Activated effector memory CD4-positive, alpha-beta T cell treated with anti-CD3 and anti-CD28 coated beads, Interleukin-2, amount 50 U/mL, for 16 hours (primary cell): ENCODE measurements at places on chromosomes 1 and 21.
A peak's percentile ranks its signal among the peaks of the same experiment; 100 is the strongest.

GRCh38 chr1:179955731-179956130, 1.1 kb downstream of the CEP350 start:
- DNase-seq: no peak

DNA sequence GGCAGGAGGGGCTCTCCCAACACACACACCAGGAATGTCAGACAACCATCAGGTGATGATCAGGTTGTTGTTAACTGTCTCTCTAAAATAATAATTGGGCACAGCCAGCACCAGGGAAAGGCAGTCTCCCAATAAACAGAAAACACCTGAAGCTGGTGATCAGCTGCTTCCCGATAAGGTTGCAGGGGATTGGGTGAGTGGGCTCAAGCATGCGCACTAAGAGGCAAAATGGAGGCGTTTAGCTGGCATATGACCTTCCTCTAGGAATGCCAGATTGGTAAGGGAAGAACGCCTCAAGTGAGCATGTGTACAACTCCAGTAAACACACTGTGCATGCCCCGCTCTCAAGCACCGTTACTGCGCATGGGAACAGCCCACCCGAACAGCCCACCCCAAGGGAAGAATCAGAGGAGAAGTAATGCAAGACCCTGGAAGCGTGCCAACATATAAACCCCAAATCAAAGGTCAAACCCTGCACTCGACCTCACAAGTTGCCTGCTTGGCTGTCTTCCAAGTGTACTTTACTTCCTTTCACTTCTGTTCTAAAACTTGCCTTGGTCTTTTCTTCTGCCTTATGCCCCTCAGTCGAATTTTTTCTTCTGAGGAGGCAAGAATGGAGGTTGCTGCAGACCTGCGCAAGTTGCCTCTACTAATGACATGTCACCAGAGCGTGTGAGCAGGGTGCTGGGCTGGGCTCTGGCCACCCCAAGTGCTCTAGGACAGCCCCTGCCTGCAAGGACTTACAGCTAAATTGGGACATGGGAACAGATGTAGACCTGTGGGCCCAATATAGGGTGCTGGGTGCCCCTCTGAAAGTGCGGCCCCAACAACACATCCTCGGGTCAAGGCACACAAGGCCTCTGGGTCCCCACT, 200.8 kb downstream of the RHOU start:
- DNase-seq: no peak

GRCh38 chr1:42825036-42825851, 8.0 kb upstream of the SVBP start:
- no peak for DNase-seq

DNA sequence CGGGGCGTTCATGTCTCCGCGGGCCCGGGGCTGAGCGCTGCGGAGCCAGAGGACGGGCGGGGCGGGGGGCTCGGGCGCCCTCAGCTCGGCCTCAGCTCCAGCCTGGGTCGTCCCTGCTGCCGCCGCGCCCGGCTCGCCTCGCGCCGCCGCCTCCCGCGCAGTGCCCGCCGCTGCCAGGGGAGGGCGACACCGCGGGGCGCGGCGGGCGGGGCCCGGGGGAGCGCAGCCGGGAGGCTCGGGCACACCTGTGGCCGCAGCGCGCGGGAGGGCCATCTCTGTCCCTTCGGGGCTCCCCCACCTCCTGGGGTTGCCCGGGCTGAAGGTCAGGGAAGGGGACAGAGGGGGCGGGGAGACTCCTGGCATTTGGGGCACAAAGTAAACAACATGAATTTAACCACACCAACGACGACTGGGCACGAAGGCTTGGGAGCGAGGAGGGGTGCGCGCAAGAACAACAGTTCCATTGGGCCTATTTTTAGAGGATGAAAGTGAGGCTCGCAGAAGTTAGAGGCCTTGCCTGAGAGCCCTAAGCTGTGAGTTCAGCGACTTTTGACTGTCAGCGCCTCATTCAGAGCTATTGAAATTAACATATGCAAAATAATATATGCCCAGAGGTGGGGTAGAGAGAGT, at the start of gene FAM131C:
Gene FAM131C (minus strand): TSS at position 162 of the 630 bp plus-strand sequence. CDS start 209 bp downstream, outside the sequence.
- DNase-seq: peak; percentile 80

- no peak for DNase-seq
Observed at GRCh38 chr1:47703981-47704596, 266.2 kb downstream of the FOXD2 start.

DNA sequence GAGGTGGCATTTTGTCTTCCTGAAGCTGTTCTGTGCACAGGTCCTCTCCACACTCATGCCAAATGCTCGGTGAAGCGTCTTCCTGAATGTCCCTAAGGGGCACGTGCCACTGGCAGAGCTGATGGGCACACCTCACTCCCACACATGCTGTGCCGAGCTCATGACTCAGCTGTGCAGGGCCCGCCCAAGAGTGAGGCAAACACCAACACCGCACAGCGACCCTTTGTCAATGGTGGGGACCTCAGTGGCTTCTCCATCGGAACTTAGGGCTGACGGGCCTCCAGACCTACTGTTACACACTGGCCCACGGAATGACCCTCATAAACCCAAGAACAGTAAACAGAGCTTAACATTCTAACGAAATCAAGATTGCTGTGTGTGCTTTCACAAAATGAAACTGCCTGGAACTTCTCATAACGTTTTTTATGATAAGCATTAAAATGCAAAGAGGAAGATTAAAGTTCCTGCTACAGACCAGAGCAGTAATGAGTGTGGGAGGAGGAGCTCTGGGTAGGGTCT, 89.3 kb downstream of the SIM2 start:
- DNase-seq: no peak

DNA sequence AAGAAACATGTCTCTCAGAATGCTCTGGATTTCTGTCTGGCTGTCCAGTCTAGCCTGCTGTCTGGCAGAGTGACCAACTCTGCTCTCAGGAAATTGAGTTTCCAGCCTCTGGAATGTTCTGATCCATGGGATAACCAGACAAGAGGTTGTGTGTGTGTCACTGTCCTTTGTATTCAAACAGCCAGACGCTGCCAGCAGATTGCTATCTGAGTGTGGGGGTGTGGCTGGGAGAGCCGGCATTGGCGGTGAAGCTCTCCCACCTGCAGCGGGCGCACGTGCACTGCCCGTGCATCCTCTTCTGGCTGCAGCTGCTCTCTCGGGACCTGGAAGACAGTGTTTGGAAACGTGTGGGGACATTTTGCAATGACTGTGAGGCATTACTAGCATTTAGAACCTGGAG, 26.1 kb downstream of the PKP1 start:
- no peak for DNase-seq

DNA sequence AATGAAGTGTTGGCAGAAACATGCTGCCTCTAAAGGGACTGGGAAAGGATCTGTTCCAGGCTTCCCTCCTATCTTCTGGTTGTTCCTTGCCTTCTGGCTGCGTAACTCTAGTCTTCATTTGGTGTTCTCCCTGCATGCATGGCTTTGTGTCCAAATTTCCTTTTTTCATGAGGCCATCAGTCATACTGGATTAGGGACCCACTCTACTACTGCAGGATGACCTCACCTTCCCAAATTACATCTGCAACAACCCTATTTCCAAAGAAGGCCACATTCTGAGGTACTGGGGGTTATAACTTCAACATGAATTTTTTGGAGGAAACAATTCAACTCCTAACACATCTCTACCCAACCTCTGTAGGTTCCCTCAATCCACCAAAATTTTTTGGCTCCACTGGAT, 26.3 kb downstream of the MR1 start:
- DNase-seq: no peak

DNA sequence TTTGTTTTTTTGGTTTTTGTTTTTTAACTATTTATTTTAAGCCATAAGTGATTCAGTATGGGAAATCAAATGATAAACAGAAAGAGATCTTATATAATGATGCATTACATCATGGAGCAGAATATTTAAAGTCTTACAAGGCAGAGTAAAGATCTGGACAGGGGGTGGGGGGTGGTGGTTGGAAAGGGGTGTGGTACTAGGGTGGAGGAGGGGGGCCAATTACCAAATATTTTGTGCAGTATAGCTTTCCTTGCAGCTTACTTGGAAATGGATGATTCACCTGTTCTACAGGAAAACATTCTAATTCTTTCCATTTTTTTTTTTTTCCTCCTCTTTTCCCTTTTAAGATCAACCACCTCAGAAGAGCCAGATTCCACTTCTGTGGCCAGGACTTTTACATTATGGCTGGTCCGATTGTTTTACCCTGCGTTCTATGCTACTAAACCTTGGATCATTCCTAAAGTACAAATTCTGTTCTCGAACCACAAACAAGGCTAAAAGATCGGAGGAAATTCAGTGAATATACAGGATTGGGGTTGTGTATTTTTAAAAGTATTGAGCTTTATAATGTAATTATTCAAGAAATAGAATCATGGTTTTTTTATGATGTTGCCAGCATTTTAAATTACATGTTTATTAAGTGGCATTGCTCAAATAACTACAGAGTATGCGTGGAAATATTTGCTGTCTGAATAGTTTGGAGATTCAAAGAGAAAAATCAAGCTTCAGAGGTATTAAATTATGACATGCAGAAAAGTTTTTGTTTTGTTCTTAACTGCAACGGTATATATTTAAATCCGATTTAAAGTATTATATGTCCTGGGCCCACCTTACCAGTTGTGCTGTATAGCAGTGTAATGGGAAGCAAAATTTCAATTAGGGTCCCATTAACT, 859.5 kb downstream of the USP25 start:
- DNase-seq: no peak

GRCh38 chr1:243407284-243408018, 151.6 kb downstream of the SDCCAG8 start:
- no peak for DNase-seq
